ENCODE measurements at places on chromosomes 7 and 10.

- DNase-seq: no peak
These were observed 31.1 kb downstream of the PITRM1 start for GRCh38 chr10:3141351-3142005.

DNA sequence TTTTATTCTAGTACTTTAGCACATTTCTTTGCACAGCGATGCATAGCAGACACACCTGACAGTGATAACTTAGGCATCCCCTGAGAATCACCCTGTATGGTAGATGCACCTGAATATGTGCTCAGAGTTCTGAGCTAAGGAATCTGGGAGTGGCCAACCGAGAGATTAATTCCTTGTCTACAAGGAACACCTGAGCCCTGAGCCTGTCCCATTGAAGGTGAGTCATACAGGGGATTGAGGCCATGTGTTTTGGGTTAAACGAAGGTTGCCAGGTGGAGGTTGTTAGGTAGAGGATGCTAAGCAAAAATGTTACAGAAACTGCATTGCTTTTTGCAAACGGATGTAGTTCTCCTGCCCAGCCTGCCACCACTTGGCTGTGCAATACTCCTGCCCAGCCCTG is 128.9 kb downstream of the AMPH start:
- no peak for DNase-seq

DNA sequence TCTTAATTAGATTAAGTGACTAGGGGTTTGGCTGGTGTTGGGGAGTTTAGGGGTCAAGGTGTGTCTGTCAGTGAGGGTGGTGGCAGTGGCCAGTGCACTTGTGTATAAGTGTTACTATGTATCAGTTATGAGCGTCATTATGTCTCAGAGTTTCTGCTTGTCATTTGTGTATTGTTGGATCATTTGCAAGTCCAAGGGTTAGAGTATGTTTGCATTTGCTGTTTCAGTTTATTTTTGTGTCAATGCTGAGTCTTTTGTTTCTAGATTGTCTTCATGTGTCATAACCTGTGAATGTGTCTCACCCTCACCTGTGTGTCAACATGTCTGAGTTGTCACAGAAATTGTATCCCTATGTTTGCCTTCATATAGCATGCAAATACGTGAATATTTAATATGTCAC is 97.5 kb upstream of the PAX2 start:
- no peak for DNase-seq

DNA sequence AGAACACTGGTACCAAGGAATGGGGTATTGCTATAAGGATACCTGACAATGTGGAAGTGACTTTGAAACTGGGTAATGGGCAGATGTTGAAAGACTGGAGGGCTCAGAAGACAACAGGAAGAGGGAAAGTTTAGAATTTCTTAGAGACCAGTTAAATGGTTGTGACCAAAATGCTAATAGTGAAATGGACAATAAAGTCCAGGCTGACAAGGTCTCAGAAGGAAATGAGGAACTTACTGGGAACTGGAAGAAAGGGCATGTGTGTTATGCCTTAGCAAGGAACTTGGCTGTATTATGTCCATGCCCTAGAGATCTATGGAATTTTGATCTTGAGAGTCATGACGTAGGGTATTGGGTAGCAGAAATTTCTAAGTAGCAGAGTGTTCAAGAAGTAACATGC is 38.0 kb downstream of the FAM149B1 start:
- no peak for DNase-seq

GRCh38 chr7:43647673-43648472 is 65.0 kb downstream of the STK17A start:
- peak; percentile 39 for DNase-seq
